Hematopoietic multipotent progenitor cell (in vitro differentiated cells): ENCODE measurements at places on chromosomes 1 and 21. TPM values are rescaled to one million over a fixed set of nuclear protein-coding genes. Genes with fewer than 3 reads are reported as not detected.

DNA sequence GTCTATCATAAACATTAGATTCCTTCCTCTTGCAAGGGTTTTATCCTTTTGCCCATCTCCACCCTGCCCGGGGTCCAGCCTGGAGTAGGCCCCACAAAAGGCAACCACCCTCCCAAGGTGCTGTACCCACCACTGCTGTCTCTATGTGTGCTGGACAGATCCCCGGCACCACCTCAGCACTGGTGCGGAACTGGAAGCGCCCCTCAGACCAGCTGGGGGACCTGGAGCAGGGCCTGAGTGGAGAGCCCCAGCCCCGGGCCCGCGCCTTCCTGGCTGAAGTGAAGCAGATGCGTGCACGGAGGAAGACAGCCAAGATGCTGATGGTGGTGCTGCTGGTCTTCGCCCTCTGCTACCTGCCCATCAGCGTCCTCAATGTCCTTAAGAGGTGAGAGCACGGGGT, 5.9 kb downstream of the HCRTR1 start:
- DNase-seq: no peak

DNA sequence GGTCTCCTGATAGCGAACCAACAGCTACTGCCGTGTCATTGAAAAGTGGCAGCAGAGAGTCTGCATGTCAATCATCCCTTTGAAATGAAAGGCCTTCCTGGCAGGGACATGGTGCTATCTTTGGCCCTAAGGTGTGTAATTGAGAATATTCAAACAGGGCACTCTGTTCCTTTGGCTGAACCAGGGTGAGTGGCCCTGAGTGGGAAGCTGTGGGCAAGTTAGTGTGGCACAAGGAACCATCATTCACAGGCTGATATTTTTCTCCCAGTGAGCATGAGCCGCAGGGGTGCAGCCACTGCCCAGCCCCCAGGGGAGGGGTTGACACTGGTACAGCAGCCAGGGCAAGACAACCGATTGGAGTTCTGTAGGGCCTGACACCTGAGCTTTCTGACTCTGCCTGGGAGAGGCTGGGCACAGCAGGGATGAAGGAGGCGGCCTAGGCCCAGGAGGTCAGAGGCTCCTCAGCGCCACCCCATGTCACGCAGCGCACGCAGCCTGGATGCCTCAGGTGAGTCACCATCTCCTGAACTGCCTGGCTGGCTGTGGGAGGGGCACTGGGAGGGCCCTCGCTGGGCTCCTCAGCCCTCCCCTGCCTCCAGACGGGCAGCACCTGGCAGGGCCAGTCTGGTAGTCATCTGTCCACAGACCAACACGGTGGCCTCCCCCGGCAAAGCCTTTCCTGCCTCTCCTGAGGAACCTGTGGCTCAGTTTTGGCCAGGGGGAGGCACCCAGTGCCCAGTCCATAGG, 13.2 kb downstream of the QSOX1 start:
- no peak for DNase-seq

- DNase-seq: no peak
These were observed 72.1 kb downstream of the RGS13 start for GRCh38 chr1:192707978-192708547.

- no peak for DNase-seq
These were observed 114.6 kb downstream of the KAZN start for GRCh38 chr1:14713077-14713476.

GRCh38 chr1:209425959-209426358, 157.6 kb upstream of the CAMK1G start:
- peak; percentile 81 for DNase-seq

GRCh38 chr1:112536561-112536960, 27.8 kb downstream of the WNT2B start:
- no peak for DNase-seq

Gene BACE2
- total RNA-seq: 8.1 TPM

GRCh38 chr1:151012684-151013471, 4.6 kb downstream of the PRUNE1 start:
- no peak for DNase-seq

Gene ABCA4
- total RNA-seq: not detected

GRCh38 chr1:207964195-207964966, 53.5 kb upstream of the CD34 start:
- DNase-seq: no peak

DNA sequence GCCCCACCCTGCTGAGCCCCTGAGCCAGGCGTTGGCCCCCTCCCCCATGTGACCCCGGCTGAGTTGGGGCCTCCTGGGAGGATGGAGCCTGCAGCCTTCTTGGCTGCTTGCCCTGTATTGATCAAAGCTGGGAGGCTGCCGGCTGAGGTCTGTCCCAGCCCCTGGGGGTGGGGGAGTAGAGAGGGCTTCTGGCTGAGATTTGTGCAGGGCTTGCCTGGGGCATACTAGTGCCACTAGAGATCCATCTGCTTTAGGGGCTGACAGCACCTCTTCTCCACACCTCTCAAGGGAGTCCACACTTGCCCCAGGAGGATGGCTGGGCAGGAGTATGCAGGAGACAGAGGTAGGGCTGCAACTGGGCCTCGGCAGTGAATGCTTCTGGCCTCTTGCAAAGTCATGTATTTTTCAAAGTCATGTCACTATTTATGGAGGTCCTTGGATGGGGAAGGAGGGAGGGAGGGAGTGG, 53.6 kb upstream of the SSBP3 start:
- no peak for DNase-seq
